ENCODE measurements at places on chromosomes 5 and 9. TPM values are rescaled to one million over a fixed set of nuclear protein-coding genes. Genes with fewer than 3 reads are reported as not detected.

Gene SERF1A
- total RNA-seq: 12.7 TPM

Gene SPTAN1
- total RNA-seq: 223 TPM

Gene PTGS1
- 154 TPM for total RNA-seq

- no peak for ATAC-seq
Observed at GRCh38 chr5:91225848-91226686, 157.1 kb downstream of the ARRDC3 start.

Gene ANKRA2
- total RNA-seq: 24.2 TPM

GRCh38 chr5:77869116-77869798, 93.1 kb upstream of the TBCA start:
- ATAC-seq: no peak

DNA sequence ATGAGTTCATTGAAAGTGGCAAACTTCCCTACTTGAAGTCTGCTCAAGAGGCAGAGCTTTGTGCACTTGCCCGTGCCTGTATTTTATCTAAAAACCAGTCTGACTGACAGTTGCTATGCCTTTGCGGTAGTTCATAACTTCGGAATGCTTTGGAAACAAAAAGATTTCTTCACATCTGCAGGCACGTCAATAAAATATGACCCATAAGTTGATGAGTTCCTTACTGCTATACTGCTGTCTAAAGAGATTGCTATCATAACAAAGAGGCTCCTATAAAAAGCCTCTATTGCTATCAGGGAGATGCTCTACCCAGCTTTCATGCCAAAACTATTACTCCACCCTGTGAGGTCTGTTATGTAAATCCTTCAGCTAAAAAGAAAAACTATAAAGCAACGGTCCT, 25.4 kb upstream of the RNF20 start:
- ATAC-seq: no peak

GRCh38 chr5:83639911-83640310, 80.7 kb downstream of the HAPLN1 start:
- no peak for ATAC-seq

DNA sequence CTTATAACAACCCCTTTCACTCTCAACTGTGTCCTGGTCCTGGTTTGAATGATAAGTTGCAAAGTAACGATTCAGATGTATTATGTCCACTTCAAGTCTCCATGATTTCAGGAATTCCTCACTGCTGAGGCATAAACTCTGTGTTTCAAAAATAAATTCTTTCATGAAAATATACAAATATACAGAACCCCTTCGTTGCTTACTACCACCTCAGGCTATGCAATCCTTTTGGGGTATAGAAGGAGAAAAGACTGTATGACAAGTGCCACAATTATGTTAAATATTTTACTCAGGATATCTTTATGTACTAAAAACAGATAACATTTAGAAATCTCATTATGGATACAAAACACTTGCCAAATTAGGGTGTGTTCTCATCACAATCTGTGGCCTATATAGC, 190.7 kb downstream of the KCTD16 start:
- ATAC-seq: no peak

Gene CTSV
- not detected for total RNA-seq

- no peak for ATAC-seq
Observed at GRCh38 chr5:16879650-16880049, 56.4 kb downstream of the MYO10 start.

GRCh38 chr5:157574456-157575380, 857 bp downstream of the ADAM19 start:
- peak; percentile 29 for ATAC-seq

Gene HMMR
- 0.54 TPM for total RNA-seq

GRCh38 chr5:79456400-79456799, 57.5 kb downstream of the HOMER1 start:
- ATAC-seq: no peak

Gene SMIM32
- total RNA-seq: not detected

DNA sequence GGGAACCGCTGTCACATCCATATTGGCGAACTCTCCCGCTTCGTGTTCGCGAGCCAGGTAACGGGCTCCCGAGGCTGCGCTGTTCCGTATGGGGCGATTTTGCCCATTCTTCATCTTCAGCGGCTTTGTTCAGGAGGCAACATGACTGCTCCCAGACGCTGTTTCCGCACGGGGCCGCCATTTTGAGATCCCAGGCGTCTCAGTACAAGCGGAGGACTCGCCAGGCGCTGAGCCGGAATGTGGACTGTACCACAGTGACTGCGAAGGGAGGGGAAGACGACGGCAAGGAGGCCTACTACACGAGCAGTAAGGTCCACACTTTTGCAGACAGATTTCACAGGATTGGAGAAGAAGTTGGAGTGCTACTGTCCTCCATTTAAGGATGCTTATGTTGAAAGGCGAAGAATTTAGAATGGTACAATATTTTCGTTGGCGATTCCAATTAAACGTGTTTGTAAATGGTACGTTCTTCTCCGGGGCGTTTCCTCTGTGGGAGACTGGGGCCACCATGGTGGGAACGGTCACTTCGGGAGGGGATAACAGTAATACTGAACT, 41.6 kb upstream of the ZNF300 start:
- peak; percentile 98 for ATAC-seq

GRCh38 chr9:92510747-92511146, 25.0 kb downstream of the ECM2 start:
- no peak for ATAC-seq

- ATAC-seq: no peak
Observed at GRCh38 chr5:148993283-148993936, 69.5 kb downstream of the SH3TC2 start.

DNA sequence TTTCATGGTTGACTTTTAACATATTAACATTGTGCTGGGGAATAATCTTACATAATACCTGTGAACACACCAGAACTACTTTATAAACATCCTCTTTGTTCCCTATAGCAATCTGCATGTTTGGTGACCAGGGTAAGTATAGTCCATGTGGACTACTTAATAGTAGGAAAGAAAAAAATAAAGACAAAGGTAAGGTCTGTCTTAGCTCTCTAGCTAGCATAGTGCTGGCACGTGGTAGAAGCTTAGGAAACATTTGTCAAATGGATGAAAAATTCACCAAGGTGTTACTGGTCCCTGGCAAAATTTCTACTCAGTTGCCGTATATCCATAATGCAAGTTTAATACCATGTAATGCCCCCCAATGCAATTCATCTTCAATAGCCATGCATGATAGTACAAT, 78.6 kb upstream of the ABCA1 start:
- ATAC-seq: no peak

DNA sequence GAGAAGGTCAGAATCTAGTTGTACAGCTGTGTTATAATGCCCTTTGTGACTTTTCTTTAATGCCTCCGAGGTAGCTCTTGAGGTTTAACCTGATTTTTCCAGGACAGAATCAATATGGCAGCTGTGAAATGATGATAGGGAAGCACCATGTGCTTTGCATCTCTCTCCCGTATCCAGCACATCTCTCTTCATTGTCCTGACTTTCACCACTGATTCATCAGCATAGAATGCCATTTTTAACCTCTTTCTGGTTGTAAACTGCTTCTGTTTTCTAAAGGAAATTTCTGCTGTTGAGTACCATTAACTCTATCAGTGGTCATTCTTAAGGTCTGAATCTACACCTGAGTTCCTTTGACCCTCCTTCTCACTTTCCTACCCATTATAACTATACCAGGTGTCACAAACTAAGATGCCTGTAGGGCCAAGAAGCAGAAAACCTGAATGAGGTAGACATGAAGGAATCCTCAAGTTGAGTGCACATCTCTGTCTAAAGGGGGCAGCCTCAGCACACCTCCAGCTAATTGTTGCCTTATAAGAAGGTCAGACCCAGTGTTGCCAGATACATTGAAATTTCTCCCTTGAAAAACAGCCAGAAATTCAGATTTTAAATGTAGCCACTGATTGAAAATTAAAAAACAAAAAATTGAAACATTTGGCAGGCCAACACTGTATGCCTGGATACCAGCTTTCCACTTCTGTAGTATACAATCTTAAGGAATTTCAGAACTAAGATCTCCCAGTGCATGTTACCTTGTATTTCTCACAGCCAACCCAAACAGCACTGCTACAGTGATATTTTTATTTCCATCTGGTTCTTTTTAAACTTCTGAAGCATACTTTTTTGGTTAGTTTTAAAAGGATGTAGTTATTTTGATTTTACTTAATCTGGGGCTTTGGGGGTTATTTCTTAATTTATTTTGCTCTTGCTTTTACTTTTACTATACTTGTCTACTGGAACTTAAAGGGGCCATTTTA, 35.8 kb upstream of the TLX3 start:
- no peak for ATAC-seq

DNA sequence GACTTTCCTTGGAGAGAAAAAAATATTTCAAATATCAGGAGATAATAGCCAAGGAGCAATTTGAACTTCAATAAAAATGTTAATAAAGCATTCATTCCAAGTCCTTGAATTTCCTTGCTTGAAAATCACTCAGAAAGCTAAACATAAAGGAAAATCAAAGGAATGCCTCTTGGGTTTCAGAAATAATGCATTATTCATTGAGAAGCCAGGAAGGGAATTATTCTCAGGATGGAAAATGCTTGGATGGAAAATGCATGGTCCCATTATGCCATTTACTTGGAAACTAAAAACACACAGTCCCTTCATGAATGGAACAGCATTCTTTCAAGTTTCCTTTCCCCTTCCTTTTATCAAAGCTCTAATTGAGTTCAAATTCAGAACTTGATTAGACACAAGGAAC, 160.9 kb downstream of the LPAR1 start:
- ATAC-seq: no peak

GRCh38 chr5:113488645-113489184, 462 bp upstream of the MCC start:
- ATAC-seq: peak; percentile 29

- ATAC-seq: no peak
Observed at GRCh38 chr9:136544964-136545691, 720 bp downstream of the NOTCH1 start.

DNA sequence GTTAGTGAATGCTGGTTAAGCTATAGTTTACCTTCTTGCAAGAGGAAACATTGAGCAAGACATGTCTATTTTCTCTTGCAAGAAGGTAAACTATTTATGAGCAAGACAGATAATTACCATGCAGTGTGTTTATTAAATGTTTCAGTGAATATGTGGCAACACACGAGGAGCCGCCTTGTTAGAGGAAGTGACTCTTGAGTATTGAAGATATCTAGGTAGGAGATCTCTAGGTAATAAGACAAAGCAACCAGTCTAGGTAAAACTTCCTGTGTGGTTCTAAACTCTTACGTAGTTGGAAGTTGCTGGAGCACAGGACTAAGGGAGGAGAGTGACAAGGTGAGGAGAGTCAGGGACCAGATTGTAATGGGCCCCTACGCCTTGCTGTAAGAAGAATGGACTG, 16.8 kb downstream of the SKP2 start:
- ATAC-seq: no peak

GRCh38 chr5:39759701-39760100, 334.9 kb upstream of the DAB2 start:
- no peak for ATAC-seq

- ATAC-seq: no peak
Observed at GRCh38 chr9:96413302-96414221, 4.6 kb downstream of the ZNF367 start.
